ENCODE measurements at places on chromosomes 1 and 21.

GRCh38 chr1:96409689-96410088, 311.9 kb upstream of the PTBP2 start:
- H3K27me3 ChIP-seq = no peaks in the 10 kb centered on the region
- H3K27ac ChIP-seq = no peak overlapping the region
- no peaks in the 10 kb centered on the region for H3K4me1 ChIP-seq
- no peaks in the 10 kb centered on the region for H3K36me3 ChIP-seq

GRCh38 chr1:115275216-115275615, 62.8 kb downstream of the NGF start:
- H3K4me1 ChIP-seq = no peaks in the 10 kb centered on the region
- H3K4me3 ChIP-seq = no peak overlapping the region
- H3K27ac ChIP-seq = no peak overlapping the region

- H3K27ac ChIP-seq = no peak overlapping the region
- H3K27me3 ChIP-seq = peaks cover 3% of the 10 kb centered on the region
- no peaks in the 10 kb centered on the region for H3K4me1 ChIP-seq
- DNase-seq = no peak
These were observed 37.1 kb upstream of the BACE2 start for GRCh38 chr21:41130883-41131282.

DNA sequence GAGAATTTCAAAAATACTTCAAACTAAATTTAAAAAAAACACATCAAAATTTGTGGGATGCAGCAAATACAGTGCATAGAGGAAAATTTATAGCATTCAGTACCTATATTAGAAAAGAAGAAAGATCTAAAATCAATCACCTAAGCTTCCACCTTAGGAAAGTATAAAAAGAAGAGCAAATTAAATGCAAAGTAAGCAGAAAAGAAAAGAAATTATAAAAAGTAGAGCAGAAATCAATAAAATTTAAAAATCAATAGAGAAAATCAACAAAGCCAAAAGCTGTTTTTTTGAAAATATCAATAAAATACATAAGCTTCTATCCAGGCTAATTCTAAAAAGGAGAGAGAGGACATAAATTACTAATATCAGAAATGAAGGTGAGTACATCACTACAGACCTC, 255.4 kb downstream of the KCNH1 start:
- no peak for DNase-seq
- H3K4me1 ChIP-seq = peaks cover 7% of the 10 kb centered on the region
- peaks cover 2% of the 10 kb centered on the region for H3K27me3 ChIP-seq
- no peak overlapping the region for H3K27ac ChIP-seq

DNA sequence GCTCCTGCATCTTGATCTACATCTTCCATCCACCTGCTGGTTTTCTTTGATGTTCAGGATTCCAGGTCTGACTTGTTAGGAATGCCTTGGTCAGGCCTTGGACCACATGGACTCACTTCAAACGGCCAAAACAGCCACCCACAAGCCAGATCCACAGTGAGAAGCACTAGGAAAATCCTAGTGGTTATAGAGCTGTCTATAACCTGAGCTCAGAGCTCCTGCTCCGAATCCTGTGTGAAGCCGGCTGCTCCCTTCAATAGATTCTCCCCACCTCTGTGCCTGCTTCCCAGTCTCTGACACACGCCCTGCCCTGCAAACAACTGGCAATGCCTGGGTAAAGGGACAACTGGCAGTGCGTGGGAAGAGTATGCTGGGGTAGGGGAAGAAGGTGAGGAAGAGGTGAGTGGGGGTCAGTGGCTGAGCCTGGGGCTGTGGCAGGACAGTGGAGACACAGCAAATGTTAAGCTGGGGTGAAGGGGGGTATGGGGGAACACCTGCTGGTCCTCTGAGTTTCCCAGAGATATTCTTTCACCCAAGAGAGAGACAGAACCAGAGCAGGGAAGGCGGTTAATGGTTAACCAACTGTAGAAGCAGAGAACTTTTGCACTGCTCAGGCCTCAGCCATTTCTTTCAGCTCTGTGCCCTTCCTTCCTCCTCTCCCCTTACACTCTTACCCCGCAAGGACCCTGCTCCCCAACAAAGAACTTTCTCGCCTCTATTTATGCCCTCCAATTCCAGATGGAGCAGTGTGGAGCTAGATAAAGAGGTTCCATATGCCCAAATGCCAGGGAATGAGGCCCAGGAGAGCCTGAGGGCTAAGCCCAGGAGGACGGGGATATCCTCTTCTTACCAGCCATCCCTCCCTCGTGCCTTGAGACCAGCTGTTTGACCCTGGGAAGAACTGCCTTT, 4.5 kb downstream of the PLXNA2 start:
- peaks cover 18% of the 10 kb centered on the region for H3K4me1 ChIP-seq
- H3K27me3 ChIP-seq = peaks cover 72% of the 10 kb centered on the region
- no peak overlapping the region for H3K27ac ChIP-seq
- no peak overlapping the region for H3K4me3 ChIP-seq

DNA sequence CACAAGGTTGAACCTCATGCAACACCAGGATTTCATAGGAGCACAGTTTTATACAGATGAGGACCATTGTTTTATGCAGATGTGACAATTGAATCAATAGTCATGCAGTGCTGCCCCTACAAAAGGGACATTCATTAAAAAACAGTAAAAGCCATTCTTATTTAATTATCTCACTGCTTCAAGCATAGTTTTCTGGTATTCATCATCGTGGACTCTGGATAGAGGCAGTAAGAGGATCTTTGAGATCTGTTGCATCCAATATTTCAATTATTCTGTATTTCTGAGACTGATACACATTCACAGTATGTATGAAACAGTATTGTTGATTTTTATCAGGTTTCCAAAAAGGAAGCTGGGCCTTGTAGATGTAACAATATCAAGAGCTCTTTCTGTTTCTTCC, 237.6 kb downstream of the RYR2 start:
- H3K4me1 ChIP-seq = no peaks in the 10 kb centered on the region
- no peak for DNase-seq
- H3K36me3 ChIP-seq = no peaks in the 10 kb centered on the region
- H3K4me3 ChIP-seq = no peak overlapping the region

- H3K27ac ChIP-seq = no peak overlapping the region
- DNase-seq = no peak
- no peaks in the 10 kb centered on the region for H3K36me3 ChIP-seq
These were observed 23.7 kb downstream of the PRRX1 start for GRCh38 chr1:170687621-170688020.

GRCh38 chr1:202034683-202035462, 24.5 kb downstream of the ELF3 start:
- H3K4me1 ChIP-seq = no peaks in the 10 kb centered on the region
- peaks cover 5% of the 10 kb centered on the region for H3K27me3 ChIP-seq
- DNase-seq = no peak
- no peak overlapping the region for H3K4me3 ChIP-seq
- H3K27ac ChIP-seq = no peak overlapping the region

DNA sequence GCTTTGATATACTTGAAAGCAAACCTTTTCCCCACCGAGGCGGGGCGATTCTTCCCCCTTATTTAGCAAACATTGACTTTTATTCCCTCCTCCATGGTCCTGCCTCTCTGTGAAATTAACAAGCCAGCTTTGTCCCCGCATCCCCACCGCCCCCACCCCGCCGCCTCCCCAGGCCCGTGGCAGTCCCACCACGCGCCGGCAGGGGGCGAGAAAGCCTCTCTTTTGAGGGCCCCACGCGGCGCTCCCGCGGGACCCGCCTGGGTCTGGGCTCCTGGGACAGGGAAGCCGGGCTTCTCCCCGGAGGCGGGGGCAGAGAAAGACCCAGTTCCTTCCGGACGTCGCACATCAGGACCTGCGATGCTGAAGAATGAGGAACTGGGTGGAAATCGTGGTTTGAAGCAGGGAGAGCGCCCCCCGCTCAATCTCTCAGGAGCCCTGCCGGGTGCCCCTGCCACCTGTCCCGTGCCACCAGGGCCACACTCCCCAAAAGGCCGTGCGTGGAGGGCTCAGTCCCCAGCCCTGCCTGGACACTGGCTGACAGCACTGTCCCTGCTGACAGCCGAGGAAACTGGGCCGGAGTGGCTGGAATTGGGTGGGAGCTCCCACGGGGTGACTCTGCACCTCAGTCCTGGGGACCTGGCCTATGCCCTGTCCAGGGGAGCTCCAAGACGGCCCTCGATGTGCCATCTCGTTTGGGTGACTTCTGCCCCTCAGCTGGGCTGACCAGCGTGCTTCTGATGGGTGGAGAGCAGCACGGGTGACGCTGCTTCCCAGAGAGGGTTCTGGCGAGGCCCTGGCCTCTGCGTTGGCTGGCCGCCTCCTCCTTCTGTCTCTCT, 8.6 kb upstream of the ACTRT2 start:
- no peak for DNase-seq
- H3K27me3 ChIP-seq = no peaks in the 10 kb centered on the region
- H3K4me1 ChIP-seq = no peaks in the 10 kb centered on the region
- no peaks in the 10 kb centered on the region for H3K36me3 ChIP-seq
